ENCODE measurements at places on chromosomes 12 and 14.

DNA sequence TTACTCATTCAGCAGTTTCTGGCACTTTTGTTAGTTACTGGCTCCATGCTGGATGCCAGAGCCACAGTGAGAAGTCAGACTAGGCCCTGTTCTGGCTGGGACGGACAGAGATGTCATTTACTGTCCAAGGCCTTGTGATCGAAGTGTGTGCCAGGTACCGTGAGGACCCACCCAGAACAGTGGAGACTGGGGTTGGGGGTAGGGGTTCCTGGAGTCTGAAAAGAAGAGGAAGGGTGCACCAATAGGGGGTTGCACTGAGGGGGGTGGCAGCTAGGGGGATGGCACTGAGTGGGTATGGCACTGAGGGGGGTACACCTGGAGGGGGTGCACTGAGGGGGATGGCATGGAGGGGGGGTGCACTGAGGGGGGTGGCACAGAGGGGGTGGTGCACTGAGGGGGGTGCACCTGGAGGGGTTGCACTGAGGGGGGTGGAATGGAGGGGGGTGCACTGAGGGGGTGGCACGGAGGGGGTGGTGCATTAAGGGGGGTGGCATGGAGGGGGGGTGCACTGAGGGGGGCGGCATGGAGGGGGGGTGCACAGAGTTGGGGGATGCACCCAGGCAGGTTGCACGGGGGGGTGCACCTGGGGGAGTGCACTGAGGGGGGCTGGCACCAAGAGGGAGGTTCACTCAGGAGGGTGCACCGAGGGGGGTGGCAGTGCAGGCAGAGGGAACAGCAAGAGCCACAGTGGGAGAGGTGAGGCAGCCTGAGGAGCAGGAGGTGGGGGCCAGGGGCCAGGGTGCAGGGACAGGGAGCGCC lies 10.6 kb upstream of the CYP46A1 start:
- no peak for DNase-seq

DNA sequence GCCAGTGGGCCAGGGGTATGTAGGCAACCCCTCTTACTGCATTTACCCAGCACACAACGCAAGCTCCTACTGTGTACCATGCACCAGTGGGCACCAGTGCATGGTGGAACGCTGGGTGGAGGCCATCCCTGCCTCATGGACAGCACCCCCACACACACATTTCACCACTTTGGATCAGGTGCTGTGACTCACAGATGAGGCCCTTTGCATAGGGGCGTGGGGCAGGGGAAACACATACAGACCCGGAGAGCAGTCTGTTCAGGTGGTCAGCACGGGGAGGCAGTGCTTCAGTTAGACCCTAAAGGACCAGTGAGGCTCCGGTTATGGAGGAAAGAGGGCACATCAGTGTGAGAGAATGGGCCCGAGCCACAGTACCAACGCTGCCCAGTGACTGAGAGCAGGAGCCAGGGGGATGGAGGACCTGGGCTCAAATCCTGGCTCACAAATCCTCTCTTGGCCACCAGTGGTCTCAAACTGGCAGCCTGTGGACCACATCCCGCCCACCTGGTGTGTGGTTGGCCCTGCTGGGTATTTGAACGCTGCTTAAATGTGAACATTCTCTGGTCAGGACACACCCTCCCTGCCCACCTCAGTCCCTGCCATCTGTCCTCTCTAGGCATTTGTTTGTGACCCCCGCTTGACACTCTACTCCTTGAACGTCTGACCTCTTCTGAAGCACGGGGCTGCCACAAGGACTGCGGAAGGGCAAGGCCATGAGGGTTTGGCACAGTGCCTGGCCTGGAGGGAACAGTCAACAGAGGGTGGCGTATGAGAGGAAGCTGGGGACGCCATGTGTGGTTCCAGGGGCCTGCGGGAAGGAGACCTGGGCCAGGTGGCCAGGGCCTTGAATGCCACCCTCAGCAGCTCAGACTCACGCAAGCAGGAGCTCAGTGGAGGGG lies 46.7 kb downstream of the FAM222A start:
- no peak for DNase-seq

GRCh38 chr14:82492157-82492556 lies 958.5 kb upstream of the SEL1L start:
- no peak for DNase-seq

DNA sequence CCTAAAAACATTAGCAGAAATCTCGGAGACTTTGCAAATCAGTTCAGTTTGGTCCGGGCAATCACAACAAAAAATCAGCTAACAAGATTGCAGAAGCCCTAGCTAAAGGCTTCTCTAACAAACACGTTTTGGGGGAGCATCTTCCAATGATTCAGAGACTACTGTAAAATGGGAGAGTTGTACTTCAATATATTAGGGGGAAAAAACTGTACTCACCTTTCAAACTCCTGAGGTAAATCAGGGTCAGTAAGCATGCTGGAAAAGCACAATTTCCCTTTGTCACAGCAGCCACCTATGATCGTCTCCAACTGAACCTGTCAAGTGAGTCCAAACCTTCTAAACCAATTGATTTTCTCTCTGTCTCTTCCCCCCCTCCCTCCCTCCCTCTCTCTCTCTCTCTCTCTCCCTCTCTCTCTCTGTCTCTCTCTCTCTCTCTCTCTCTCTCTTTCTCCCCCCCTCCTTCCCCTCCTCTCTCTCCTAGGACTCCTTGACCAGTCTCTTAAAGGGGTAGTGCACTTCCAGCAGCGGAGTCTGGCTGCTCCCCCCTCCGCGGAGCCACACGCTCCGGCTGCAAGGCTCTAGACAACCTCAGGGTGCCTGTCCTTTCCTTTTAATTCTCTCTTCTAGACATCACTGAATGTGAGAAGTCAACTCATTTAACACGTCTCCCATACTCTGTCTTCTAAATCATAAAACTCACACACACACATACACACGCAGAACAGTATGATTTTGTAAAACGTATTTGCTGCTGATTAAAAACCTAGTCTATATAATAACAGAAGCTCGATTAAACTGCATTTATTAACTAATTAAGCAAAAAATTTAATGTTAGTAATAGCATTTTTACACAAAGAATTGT lies at the start of gene SOX5:
Gene SOX5, minus strand, starts transcription at position 323 of the 862 bp plus-strand sequence. Its CDS starts 69 bp downstream, at position 254.
- DNase-seq: no peak

All from activated T-cell treated with anti-CD3 and anti-CD28 coated beads for 48 hours (primary cell).